ENCODE measurements at places on chromosomes 5 and 9.

DNA sequence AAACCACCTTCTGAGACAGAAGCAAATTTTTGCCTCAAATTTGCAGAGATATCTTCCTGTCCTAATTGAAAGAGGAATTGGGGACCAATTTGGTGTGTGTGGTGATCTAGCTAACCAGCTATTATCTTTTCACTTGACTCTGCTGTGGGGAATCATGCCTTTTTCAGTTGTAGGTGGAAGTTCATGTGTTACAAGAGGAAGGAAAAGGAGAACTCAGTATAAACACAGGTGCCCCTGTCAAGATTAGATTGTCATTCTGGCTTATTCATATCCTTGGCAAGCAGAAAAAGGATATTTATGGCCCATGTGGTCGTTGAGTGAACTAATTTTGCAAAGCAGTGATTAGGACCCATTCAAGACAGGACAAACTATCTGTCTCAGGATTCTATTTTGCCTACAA is 336.8 kb upstream of the SLC30A5 start:
- DNase-seq, result no peak

DNA sequence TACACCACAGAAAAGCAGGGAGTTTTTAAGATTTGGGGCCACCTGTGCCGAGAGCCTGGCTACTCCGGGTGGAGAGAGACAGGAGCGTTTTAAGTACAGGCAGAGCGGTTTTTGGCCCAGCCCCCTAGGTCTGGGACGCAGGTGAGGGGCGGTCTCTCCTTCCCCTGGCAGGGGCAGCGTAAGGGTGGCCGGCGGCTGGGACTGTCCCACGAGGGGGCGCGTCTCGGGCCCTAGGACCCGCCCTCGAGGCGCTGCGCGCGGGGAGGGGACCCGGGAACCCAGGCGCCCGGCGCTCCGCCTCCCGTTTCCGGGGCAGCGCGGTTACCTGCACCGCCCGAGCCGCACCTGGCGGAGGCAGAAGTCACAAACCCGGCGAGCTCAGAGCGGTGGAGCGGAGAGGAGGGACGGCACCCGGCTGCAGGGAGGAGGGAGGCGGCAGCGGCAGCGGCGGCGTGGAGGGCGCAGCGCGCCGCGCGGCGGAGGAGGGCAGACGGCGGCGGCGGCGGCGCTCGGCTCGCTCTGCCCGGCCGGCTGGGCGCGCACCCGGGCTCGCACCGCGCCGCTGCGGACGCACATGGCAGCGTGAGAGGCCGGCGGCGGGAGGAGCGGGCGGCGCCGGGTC is at the start of gene WWC1:
WWC1 (plus strand) TSS at position 304 of the 622 bp plus-strand sequence. CDS start 508 bp downstream, outside the sequence.
- DNase-seq, result no peak

DNA sequence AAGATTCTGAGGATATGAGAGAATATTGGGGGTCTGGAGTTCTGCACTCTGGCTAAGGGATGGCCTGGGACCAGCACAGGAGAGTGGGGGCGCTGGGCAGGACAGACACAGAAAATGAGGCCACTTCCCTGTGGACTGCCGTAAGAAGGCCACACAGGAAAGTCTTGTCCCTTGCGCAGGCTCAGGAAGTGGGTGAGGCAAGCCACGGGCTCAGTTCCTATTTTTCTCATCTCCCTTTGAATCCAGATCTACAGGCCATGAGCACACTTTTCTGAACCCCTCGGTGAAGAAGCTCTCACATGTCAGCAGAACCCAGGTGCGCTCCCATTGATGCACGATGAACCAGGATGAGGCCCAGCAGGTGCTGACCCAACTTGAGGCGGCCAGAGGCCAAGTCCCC is 207.4 kb downstream of the AGTPBP1 start:
- no peak for DNase-seq

DNA sequence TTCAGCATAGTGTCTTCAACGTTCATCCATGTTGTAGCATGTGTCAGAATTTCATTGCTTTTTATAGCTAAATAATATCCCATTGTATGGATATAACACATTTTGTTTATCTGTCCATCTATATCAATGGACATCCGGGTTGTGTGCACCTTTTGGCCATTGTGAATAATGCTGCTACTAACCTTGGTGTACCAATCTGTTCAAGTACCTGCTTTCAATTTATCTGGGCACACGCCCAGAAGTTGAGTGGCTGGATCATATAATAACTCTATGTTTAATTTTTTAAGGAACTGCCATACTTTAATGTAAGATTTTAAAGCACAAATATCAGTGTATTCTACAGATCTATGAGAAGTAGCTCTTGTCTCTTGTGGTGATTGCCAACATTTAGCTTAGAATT is 43.5 kb downstream of the SCAI start:
- no peak for DNase-seq

DNA sequence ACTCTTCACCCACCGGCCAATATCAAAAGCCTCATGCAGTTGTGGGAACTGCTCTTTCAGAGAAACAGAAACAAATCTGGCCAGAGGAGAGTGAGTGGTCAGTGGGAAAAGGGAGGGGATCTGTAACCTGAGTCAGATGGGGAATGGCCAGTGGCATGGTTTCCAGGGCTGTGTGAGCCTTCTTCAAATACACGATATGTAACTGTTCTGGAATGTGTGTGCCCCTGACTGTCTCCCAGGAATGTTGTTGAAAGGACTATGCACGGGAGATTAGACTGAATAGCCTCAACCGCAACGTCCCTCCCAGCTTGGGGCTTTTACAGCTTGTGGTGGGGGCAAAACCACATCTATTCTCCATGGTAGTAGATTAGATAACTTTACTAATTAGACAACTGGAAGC is 60.8 kb downstream of the SH3TC2 start:
- no peak for DNase-seq

DNA sequence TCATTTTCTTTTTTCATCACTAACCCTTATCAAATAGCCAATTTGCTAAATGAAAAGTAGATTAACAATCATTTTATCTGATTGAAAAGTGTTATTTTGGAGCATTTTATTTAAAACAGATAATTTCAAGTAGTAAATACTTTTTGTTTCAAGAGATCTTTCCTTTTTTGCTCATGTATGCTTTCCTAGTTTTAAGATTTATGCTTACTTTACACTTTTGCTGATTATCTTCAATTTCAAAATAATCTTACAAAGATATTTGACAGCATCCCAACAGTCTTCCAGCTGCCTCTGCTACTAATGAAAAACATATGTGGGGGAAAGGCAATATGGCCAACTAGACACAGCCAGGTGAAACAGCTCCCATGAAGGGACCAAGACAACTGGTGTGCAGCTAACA is 1027.3 kb upstream of the CDH9 start:
- DNase-seq, result no peak

- no peak for DNase-seq
Observed at GRCh38 chr5:76473661-76474060, 70.6 kb downstream of the IQGAP2 start.

DNA sequence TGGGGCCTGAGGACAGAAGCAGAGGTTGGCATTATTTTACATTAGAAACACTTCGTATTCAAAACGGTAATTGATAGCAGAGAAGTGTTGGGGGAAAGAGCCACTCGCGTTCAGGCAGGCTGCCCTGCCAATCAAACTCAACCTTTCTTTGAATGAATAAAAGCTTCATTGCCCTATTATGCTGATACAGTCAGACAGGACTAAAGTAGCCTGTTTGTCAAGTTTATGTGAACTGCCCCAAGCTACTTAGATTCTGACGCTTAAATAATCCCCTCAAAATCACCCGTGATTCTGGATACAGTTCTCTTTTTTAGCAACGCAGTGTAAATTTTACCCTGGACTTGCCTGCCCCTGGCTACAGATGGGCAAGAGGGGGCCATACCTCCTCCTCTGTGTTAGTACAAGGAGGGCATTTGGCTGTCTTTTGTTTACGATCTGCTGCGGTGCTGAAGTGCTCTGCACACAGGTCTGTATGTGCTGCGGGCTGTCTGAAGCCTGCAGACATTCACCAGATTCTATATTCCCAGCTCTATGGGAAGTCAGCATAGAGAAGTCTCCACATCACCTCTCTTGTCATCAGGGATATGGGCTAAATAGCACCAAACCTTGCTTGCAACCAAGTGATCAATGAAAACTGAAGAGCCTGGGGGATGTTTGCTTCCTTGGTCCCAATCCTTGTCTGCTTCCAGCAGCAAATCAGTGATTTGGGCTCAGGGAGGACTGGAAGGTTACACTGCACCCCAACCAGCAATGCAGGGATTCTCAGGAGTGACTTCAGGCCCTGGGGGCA is 218.4 kb downstream of the EBF1 start:
- no peak for DNase-seq

DNA sequence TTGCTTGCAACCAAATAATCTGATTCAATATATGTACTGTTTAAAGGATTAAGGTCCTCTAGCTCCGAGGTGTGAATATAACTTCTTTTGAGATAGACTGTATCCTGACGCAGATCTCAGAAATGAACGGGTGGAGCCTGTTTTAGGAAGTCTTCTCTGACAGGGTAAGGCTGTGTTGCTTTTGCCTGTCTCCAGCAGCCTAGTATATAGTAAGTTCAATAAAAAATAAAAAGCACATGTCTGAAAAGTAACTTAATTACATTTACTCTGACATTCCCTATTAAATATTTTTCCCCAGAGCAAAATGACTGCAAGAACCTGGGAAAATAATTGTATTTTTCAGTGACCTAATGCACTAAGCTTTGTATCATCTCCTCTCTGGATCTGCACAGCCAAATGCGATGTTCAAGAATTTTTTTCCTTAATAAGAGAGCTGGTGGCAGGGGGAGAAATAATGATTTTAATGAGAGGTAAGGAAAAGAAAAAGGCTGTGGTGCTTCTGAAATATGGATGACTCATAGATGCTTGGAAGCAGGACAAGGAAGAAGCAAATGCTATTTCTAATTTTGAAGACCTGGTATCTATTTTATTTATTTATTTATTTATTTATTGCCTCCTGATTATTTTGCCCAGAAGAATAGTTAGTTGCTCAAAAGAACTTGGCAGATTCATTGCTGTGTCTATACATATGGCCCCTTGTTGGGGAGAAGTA is 7.3 kb downstream of the PPP3R2 start:
- DNase-seq, result no peak

DNA sequence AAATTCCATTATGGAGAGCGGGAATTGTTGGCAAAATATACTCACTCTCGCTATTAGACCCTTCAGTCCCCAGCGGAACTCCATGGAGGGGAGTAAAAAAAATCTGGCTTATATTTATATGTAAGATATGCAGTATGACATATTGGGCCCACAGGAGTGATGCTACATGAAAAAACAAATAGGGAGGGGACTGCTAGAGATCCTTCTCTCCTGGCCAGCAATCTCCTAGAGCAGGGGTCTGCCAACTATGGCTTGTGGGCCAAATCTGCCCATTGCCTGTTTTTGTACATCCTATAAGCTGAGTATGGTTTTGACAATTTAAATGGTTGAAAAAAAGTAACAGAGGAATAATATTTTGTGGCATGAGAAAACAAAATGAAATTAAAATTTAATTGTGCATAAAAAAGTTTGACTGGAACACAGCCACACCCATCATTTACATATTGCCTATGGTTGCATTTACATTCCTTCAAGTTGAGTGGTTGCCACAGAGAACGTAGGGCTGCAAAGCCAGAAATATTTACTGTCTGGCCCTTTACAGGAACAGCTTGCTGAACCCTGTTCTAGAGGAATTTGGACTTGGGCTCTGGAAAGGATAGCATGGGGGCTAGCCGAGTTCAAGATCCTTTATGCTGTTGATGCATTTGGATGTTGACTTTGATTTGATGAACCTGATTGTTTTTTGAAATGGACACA is 197.3 kb upstream of the CLINT1 start:
- no peak for DNase-seq

GRCh38 chr5:154260224-154260927 is 69.8 kb downstream of the GALNT10 start:
- no peak for DNase-seq

DNA sequence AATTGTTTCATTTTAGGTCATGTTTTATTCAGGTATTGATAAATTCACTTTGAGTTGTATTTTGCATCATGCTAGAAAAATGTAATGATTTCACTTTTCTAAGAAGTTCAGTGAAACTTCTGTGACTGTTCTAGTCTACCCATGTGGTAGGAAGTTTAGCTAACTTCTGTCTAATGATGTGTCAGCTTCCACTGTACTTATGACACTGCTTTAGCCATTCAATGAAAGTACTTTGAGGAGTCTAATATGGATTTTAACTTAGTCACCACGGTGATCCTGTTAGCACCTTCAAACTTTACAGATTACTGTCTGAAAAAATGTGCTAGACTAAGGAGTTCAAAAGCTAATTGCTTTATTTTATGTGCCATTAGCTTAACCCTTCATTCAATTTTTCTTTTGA is 1510.5 kb upstream of the CDH9 start:
- no peak for DNase-seq

DNA sequence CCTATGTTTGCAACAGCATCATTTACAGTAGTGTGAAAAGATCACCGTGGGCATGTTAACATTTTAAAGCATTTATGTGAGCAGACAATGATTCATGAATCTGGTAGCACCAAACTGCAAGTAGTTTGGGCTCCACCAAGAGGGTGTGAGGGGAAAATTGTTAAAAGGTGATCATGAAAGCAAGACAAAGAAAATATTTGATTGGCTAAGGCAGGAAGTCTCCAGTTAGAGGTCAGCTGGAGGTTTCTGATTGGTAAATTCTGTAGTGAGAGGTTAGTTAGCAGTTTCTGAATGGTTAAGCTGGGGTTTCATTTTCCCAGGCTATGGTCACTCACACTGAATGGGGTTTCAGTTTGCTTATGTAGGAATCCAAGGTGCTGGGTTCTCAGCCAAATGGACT is 13.5 kb upstream of the DRD1 start:
- no peak for DNase-seq

GRCh38 chr9:103867886-103868285 is 226.2 kb upstream of the SMC2 start:
- no peak for DNase-seq

- no peak for DNase-seq
Observed at GRCh38 chr5:156971415-156971814, 8.4 kb upstream of the TIMD4 start.

GRCh38 chr9:100098046-100098886 is 534 bp downstream of the ERP44 start:
- no peak for DNase-seq

DNA sequence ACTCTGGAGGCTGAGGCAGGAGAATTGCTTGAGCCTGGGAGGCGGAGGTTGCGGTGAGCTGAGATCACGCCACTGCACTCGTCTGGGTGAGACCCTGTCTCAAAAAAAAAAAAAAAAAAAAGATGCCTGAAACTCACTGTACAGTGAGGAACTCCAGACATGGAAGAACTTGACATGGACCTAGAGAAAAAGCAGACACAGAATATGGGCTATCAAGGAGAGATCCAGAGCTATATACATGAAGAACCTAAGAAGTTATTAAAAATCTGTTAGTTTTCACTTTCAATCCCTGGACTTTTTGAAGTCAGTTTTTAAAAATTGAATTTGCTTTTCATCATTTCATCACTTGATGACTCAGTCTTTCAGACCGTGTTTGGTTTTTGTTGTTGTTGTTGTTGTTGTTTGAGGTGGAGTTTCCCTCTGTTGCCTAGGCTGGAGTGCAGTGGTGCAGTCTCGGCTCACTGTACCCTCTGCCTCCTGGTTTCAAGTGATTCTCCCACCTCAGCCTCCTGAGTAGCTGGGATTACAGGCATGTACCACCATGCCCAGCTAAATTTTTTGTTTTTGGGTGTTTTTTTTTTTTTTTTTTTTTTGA is 20.3 kb downstream of the PAIP2 start:
- no peak for DNase-seq

- no peak for DNase-seq
Observed at GRCh38 chr9:35478871-35479270, 11.0 kb upstream of the RUSC2 start.
